ENCODE measurements at places on chromosomes 3 and 15.
A peak's percentile ranks its signal among the peaks of the same experiment; 100 is the strongest.

GRCh38 chr15:100338971-100339444 is 2.8 kb downstream of the ADAMTS17 start:
- peak; percentile 41 for DNase-seq

GRCh38 chr15:25712961-25713355 is 150.2 kb downstream of the ATP10A start:
- DNase-seq = no peak

GRCh38 chr3:191244242-191244867 is 45.3 kb downstream of the OSTN start:
- DNase-seq = no peak

GRCh38 chr3:195147649-195148080 is 123.3 kb downstream of the XXYLT1 start:
- DNase-seq = no peak

DNA sequence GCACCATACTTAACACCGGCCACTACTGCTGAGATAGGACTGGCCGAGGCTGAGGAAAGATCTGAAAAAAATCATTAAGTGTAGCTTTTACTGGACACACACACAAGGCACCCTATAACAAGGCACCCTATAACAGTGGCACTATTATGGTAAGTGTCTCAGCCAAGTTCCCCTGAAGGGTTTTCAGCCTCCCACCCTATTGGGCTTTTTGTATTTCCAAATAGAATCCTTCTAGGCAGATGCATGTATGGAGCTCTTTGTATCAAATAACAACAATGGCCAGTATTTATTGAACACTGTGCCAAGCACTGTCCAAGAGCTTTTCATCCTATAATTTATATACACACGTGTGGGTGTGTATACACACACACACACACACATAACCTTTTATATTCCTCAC is 6.7 kb upstream of the DNAJA4 start:
- DNase-seq = no peak

- DNase-seq = no peak
These were observed 36.7 kb downstream of the HMG20A start for GRCh38 chr15:77457191-77457904.

DNA sequence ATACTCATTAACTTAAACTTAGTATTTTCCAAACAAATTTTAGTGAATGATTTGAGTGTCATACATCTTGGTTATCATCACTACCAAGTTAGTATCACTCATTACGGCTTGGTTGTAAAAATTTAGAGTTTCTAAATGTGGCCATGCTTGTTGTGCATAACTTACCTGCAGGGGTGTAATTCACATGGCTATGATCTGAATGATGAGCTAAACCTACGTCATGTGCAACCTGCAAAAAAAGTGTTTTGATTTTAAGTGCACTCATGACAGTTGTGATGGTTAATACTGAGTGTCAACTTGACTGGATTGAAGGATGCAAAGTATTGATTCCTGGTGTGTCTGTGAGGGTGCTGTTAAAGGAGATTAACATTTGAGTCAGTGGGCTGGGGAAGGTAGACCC is 17.6 kb upstream of the CLDN16 start:
- no peak for DNase-seq

GRCh38 chr3:59818033-59818918 is 768.5 kb upstream of the CFAP20DC start:
- no peak for DNase-seq

- DNase-seq = no peak
These were observed 100.0 kb upstream of the TRIM42 start for GRCh38 chr3:140577911-140578310.

DNA sequence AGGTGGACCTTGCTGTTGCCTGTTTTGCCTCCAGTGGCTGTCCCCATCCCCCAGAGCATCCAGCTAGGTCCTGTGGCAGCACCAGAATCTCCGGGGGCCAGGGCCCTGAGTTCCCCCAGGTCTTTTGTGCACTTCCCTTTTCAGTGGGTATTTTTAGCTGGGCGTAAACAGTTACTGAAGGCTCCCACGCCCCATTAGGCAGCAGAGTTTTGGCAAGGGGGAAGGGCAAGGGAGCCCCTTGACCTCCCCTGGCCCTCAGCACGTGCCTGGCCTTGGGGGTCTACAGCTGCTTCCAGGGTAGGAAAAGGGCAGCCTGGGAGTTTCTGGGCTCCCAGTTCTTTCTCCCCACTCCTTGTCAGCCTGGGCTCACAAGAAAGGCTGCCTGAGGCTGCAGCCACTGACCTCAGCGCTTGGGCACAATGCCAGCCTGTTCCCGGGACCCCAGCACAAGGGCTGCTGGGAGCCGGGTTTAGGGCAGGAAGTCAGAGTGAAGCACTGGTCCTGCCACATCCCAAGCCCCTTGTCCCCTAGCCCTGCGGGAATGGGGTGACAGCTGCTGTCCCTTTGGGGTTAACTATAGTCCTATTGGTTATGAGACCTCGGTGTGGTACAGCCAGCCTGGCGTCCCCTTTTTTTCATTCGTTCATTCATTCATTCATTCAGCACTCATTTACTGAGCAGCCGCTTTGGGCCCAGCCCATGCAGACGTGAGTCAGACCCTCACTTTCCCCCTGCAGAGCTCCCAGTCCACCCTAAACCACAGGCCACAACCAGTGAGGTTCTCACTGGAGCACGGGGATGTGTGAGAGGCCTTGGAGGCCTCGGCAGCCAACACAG is 8.4 kb downstream of the CSK start:
- no peak for DNase-seq

- DNase-seq = no peak
These were observed 24.2 kb upstream of the ERICH6 start for GRCh38 chr3:150727653-150728502.

DNA sequence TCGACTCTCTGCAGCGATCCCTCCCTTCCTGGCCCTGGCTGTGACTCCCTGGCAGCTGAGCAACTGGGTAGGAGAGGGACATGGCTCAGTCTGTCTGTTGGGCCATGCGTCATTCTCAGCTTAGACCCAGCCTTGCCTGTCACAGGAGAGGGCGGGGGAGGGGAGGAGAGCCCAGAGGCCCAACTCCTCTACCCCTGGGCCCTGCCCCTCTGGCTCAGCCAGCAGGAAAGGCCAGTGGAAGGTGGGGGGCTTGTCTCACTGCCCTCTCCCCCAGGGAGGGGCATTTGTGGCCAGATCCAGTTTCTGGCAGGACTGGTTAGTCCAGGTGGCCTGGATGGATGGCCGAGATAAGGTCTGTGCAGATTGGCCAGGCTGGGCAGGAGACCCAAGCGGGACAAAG is 31.6 kb downstream of the DNAJB8 start:
- no peak for DNase-seq

GRCh38 chr15:41501191-41501917 is 7.7 kb downstream of the ITPKA start:
- no peak for DNase-seq

DNA sequence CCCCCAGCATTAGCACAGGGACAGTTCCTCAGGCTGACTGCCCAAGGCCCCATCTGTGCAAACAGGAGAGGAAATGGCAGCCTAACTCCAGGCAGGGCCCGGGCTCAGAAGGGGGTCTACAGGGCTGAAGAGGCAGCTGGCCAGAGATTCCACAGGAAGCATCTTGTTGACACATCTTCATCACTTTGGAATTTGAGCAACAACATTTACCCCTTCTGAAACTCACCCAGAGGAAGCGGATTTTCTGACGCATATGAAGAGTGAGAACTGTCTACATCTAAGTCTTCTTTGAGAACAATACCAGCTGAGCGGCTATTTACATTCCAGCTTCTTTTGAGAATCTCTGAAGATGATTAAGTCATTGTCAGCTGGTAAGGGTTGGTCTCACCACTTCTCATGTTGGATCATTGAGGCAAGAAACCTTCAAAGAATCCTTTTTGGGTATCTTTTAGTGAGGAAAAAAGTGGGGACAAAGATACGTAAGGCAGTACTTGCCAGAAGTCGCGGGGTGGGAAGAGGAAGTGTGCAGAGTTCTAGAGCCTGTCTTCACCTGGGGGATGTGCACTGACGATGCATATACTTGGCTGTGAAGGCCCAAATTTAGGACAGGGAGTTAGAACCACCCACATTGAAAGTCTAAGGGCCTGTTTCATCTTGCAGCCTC is 25.4 kb upstream of the SRP14 start:
- DNase-seq = no peak

DNA sequence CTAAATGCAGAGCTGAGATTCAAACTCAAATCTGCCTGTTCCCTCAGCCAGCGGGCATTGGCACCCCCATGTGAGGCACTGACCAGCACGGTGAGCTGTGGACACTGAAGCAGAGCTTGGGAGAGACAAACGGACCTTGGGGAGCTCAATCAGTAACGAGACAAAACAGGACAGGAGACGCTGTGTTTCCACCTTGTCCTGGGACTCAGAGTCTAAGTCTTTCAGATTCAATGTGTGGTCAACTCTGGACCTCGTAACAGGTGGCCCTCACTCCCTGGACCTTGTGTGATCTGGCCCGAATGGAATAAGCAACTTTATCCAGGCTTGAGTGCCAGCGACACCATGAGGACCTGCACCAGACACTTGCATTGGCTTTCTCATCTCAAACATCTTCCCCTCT is 232.5 kb downstream of the UACA start:
- no peak for DNase-seq

DNA sequence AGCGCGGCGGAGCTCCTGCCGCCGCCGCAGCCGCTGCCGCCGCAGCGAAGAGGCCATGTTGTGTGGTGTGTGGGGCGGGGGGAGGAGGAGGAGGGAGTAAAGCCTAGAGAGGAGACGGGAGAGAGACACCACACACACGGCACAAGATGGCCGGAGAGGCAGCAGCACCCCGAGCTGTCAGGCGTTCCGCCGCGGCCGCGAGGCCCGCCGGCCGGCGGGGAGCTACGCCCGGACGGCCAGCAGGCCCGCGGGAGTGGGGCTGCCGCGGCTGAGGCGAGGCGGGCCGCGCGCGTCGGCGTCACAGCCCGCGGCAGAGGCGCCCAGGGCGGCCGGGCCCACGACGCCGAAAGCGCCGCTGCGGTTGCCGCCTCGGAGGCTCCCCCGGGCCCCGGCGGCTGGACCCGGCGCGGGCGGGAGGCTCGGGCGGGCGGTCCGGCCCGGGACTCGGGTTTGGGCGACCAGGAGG is 17.4 kb upstream of the CHD2 start:
- DNase-seq = no peak

GRCh38 chr15:64772488-64772887 is 2.9 kb downstream of the RBPMS2 start:
- no peak for DNase-seq

DNA sequence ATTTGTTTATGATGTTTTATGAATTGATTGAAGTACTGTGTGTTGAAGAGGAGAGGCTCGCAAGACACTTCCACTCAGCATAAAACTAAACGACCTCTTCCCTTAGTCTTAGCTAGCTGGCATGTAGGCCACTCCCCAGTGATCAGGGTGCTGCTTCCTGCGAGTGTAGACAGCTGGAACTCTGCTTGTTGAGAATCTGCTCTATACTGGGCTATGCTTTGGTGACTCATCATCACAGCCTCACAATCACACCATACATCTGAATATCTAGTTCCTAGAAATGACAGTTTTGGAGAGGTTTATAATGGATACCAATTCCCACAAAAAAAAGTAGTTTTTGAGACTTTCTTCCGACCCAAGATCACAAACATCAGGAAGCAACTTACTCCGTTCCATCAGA is 1.5 kb upstream of the SLC24A5 start:
- DNase-seq = no peak

DNA sequence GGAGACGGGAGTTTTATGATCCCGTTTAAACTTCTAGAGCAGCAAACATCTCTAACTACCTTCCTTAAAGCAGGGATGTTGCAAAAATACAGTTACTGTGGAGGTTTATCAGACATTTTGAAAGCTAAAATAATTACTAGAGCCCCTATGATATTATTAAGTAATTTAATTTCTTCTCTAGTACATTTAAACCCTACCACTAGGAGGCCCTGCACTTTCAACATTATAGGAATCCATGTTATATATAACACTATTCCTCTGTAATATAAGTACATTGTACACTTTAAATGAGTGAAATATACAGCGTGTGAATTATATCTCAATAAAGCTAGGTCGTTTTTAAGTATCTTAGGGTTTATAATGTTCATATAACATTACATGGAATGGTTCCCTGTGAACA is 11.5 kb downstream of the SETMAR start:
- no peak for DNase-seq

DNA sequence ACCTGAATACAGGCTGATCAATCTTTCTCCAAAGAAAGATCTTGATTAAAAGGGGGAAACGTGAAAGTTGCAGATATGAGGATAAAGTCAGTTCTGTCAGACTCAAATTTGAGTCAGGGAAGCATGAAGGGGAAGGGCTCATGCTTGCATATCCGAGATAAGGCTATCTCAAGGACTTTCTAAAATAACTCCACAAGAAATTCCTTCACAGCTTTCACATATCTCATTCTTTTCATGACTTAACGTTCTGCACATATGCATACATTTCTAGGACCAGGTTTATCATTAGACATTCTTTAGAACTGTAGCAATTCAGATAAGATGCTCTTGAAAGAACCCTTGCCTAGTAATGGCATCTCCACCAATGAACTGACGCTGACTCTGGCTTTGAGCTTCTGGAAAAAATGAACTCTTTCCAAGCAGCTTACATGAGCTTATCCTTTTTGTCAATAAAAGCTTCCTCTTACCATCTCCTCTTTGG is 15.9 kb downstream of the SH3GL3 start:
- no peak for DNase-seq
